ENCODE measurements at places on chromosomes 4 and X.
A peak's percentile ranks its signal among the peaks of the same experiment; 100 is the strongest.

DNA sequence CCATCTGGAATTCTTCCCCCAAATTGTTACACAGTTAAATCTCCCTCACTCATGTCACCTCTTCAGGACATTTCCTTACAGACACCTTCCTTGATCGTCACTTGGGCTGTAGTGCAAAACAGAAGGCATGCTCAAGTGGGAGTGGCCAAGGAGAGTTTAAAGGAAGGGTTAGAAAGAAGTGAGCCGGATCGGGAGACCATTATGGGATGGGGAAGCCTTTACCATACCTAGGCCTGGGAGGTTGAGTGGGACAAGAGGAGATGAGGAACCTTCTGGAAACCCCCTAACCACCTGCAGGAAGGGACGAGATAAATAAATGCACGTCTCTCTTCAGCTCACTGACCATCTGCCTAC is 102.7 kb downstream of the UCHL1 start:
- H3K36me3 ChIP-seq: no peaks in the 10 kb centered on the region
- DNase-seq: no peak
- H3K4me1 ChIP-seq: peaks cover 35% of the 10 kb centered on the region
- H3K27ac ChIP-seq: no peak overlapping the region
- peaks cover 86% of the 10 kb centered on the region for H3K27me3 ChIP-seq
- peak overlapping the region; percentile 61 for H3K4me3 ChIP-seq

DNA sequence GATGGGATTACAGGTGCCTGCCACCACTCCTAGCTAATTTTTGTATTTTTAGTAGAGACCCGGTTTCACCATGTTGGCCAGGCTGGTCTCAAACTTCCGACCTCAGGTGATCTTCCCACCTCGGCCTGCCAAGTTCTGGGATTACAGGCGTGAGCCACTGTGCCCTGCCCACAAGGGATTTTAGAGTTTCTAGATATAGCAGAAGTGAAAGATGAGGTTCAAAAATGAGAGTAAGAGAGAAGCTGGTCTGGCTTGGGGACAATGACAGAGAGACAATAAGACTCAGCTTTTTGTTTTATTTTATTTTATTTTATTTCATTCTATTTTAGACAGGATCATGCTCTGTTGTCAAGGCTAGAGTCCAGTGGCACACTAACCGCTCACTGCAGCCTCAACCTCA is 30.6 kb downstream of the TRIM61 start:
- H3K36me3 ChIP-seq: no peaks in the 10 kb centered on the region
- H3K27me3 ChIP-seq: no peaks in the 10 kb centered on the region

- H3K36me3 ChIP-seq: no peaks in the 10 kb centered on the region
- DNase-seq: no peak
Observed at GRCh38 chr4:4428966-4429875, 42.3 kb downstream of the NSG1 start.

GRCh38 chr4:110184140-110184790 is 14.2 kb downstream of the ELOVL6 start:
- H3K27me3 ChIP-seq: no peaks in the 10 kb centered on the region
- DNase-seq: no peak
- no peak overlapping the region for H3K4me3 ChIP-seq

- no peaks in the 10 kb centered on the region for H3K27me3 ChIP-seq
- peaks cover 3% of the 10 kb centered on the region for H3K4me1 ChIP-seq
- H3K4me3 ChIP-seq: no peak overlapping the region
- no peak for DNase-seq
- no peak overlapping the region for H3K27ac ChIP-seq
- no peaks in the 10 kb centered on the region for H3K36me3 ChIP-seq
Observed at GRCh38 chrX:23066588-23067281, 67.0 kb downstream of the DDX53 start.

DNA sequence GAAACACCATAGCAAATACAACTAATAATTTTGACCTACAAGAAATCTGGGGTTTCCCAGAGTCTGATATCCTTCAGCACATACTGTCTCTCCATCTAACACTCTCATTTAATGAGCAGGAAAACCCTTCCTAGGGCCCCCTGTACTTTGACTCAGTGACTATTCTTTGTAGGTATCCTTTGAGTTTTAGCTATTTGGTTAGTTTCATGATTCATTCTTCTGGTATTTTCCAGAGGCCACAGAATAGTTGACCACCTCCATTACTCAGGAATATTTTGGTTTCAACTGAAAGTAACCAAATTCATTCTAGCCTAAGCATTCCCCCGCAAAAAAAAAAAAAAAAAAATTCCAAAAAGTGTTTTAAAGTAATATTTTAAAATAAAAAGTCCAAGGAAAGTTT is 140.0 kb downstream of the IDS start:
- DNase-seq: no peak
- H3K36me3 ChIP-seq: no peaks in the 10 kb centered on the region
- H3K4me1 ChIP-seq: no peaks in the 10 kb centered on the region
- no peak overlapping the region for H3K4me3 ChIP-seq

DNA sequence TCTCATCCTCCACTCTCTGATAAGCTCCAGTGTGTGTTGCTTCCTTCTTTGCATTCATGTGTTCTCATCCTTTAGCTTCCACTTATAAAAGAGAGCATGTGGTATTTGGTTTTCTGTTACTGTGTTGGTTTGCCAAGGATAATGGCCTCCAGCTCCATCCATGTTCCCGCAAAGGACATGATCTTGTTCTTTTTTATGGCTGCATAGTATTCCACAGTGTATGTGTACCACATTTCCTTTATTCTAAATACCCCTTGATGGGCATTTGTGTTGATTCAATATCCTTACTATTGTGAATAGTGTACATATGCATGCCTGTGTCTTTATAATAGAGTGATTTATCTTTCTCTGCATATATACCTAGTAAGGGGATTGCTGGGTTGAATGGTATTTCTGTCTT is 155.1 kb downstream of the DCK start:
- no peaks in the 10 kb centered on the region for H3K36me3 ChIP-seq
- DNase-seq: no peak
- H3K27ac ChIP-seq: no peak overlapping the region
- no peaks in the 10 kb centered on the region for H3K4me1 ChIP-seq
- H3K4me3 ChIP-seq: no peak overlapping the region

DNA sequence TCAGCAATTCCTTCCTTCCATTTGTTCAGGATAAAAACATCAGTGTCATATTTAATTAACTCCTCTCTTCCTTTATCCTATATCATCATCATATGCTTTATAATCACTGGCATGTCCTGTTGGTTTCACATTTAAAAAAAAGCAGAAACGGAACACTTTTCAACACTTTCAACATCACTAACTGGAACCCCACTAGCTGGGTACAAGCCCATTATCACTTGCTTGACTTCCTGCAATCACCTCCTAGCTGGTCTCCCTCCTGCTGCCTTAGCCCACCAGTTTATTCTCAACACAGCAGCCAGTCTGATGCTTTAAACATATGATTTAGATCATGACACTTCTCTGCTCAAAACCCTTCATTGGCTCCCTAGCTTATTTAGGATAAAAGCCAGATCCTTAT is 116.4 kb upstream of the LSM6 start:
- no peaks in the 10 kb centered on the region for H3K27me3 ChIP-seq
- no peak overlapping the region for H3K27ac ChIP-seq
- no peaks in the 10 kb centered on the region for H3K36me3 ChIP-seq
- no peak overlapping the region for H3K4me3 ChIP-seq
- peaks cover 17% of the 10 kb centered on the region for H3K4me1 ChIP-seq

DNA sequence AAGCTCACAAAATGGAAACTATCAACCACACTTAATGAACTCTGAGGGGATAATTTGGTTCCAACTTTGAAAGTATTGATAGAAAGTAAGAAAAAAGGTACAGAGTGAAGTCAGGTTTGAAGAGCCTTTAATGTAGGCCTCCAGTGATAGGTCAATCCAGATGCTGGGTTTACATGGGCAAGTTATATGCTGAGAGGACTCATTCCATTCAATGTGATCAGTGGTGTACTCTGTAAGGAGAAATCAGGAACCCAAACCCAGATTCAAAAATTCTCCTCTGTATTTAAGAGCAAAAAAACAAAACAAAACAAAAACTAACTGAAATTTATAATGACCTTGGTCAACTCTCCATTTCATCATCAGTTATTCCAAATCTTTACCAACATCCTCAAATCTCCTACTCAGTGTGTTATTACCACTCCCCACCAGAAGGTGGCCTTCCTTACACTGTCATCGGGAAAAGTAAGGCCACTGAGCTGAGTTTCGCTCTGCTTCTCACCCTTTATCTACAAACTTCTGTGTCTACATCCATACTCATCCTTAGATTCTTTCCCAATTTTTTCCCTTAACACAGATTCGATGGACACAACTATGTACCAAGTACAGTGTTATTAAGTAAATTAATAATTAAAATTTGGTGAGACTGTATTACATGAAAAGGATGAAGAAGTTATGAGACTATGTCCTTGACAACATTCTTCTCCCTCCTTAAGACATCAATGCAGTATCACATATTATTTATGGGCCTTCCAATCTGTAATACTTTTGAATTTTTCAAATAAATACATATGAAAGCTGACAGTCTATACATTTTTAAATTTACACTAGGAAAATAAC is 88.3 kb downstream of the ZAR1 start:
- H3K4me3 ChIP-seq: no peak overlapping the region
- no peaks in the 10 kb centered on the region for H3K27me3 ChIP-seq
- peaks cover 17% of the 10 kb centered on the region for H3K36me3 ChIP-seq
- no peaks in the 10 kb centered on the region for H3K4me1 ChIP-seq

- H3K27me3 ChIP-seq: peaks cover 7% of the 10 kb centered on the region
- H3K4me3 ChIP-seq: peak overlapping the region; percentile 62
- H3K36me3 ChIP-seq: no peaks in the 10 kb centered on the region
- peak; percentile 48 for DNase-seq
- no peak overlapping the region for H3K27ac ChIP-seq
Observed at GRCh38 chr4:2261110-2261852, 628 bp downstream of the MXD4 start.

DNA sequence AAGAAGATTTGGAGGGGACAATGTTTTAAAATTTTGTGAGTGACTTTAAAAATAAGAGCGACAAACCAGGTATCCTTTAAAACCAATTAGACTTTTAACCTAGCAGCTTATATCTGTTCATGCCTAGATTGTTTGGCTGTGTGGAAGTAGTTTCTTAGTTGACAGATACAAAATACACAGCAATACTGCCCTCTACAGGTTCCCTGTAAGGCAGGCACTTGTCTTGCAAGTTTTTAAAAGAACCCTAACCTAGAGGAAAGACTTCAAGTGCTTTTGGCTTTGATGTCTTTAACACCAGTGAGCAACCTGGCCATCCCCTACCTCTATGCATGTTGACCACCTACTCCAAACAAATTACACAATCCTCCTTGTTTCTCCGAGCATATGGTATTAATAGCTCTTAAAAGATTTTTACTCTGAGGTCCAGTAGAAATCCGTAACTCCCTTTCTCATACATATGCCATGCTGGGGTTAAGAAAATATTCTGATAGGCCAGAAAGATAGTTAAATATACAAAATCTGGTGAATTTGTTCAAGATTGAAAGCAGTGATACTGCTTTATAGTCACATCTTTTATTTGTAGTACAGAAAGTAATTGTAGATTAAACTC is 273.0 kb downstream of the ARHGAP24 start:
- H3K4me1 ChIP-seq: peaks cover 14% of the 10 kb centered on the region
- no peaks in the 10 kb centered on the region for H3K36me3 ChIP-seq
- no peak overlapping the region for H3K27ac ChIP-seq
- no peak overlapping the region for H3K4me3 ChIP-seq
- H3K27me3 ChIP-seq: no peaks in the 10 kb centered on the region

DNA sequence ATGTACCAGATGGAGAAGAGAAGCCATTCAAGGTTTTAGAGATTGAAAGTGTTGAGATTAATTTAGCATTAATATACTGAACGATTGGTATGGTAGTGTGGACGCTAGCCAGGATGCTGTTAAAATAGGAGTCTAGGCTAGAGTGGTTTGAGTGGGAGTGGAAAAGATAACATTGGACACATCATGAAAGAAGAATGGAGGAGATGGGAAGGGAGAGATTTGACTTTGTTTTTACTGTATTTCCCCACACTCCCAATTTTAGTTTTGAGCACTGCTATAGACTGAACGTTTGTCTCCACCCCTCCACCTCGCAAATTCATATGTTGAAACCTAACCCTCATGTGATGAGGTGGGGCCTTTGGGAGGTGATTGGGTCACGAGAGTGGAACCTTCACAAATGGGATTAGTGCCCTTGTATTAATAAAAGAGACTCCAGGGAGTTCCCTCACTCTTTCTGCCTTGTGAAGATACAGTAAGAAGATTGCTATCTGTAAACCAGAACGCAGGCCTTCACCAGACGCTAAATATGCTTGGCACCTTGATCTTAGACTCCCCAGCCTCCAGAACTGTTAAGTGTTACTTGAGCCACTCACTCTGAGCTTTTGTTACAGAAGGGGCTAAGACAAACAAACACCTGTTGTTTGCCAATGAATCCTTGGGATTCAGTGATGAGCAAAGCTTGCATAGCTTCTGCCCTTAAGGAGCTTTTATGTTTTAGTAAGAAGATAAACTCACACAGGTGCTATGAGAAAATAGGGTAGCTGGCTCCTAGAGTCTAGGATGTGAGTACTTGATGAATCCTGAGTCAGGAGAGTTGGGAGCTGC is 25.8 kb downstream of the USP9X start:
- H3K4me3 ChIP-seq: peak overlapping the region; percentile 60
- H3K4me1 ChIP-seq: peaks cover 75% of the 10 kb centered on the region
- peak overlapping the region; percentile 98 for H3K27ac ChIP-seq
- H3K27me3 ChIP-seq: no peaks in the 10 kb centered on the region
- H3K36me3 ChIP-seq: no peaks in the 10 kb centered on the region

DNA sequence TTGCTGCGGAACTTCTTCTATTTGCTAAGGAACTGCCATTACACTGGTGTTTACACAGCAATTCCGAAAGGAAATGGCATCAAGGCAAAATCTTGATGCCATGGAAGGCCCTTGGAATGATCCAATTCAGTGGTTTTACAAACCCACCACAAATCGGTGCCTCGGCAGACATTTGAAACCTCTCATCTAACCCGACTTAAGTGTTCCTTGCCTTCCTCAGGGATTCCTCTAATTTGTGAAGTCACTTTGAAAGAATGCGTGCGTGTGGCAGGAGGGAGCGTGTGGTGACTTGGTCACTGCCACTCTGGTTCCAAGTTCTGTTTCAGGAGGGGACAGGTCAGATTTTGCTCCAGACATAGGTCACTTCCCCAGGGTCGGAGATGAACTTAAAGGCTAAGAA is 4.8 kb downstream of the NOP14 start:
- H3K27me3 ChIP-seq: no peaks in the 10 kb centered on the region
- no peak overlapping the region for H3K4me3 ChIP-seq
- DNase-seq: no peak
- peaks cover 18% of the 10 kb centered on the region for H3K4me1 ChIP-seq

- no peak for DNase-seq
- no peaks in the 10 kb centered on the region for H3K4me1 ChIP-seq
- H3K27ac ChIP-seq: no peak overlapping the region
- H3K27me3 ChIP-seq: no peaks in the 10 kb centered on the region
- H3K36me3 ChIP-seq: no peaks in the 10 kb centered on the region
- H3K4me3 ChIP-seq: no peak overlapping the region
Observed at GRCh38 chrX:154334496-154334895, 38.9 kb downstream of the TKTL1 start.

Data from WTC11 (cell line).